Lung microvascular endothelial cell (primary cell): ENCODE measurements at places on chromosomes 2 and 18.
A peak's percentile ranks its signal among the peaks of the same experiment; 100 is the strongest.

GRCh38 chr2:50143822-50144575 lies 887.9 kb downstream of the NRXN1 start:
- DNase-seq, result peak; percentile 55

GRCh38 chr2:56510610-56511009 lies 326.8 kb downstream of the CCDC85A start:
- no peak for DNase-seq

DNA sequence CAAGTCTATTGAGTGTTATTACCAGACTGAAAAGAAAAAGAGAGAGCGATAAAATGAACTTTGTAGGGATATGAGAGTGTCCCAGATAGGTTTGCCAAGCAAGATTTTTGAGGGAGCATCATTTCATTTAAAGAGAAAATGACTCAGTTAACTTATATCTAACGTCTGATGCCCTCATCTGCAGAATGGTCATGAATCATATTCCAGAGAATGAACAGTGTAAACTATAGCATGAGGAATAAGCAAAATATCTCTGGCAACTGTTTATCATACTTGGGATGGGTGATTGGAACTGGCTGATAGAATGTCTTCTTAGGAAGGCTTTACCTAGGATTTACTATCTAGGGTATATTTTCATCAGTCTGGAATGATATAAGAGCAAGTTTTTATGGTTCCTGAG lies 289.4 kb downstream of the CMPK2 start:
- DNase-seq, result no peak

- peak; percentile 79 for DNase-seq
These were observed 33.5 kb downstream of the CRIM1 start for GRCh38 chr2:36389091-36389564.

DNA sequence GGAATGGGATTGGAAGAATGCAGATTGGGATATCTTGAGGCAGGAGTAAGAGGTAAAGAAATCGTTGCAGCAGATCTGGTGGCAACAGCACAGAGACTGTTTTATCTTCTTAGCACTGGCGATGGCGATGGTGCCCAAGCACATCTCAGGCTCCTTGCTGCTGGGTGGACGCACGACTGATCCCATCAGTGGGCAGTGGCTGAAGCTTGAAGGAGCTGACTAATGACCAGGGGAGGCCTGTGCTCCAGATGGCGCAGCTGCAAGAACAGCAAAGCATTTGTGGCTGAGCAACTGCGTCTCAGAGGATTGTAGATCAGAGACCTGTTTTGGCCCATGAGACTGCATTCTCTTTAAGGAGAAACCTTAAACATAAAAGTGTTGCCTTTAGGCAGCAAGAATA lies 54.6 kb downstream of the GALR1 start:
- no peak for DNase-seq

DNA sequence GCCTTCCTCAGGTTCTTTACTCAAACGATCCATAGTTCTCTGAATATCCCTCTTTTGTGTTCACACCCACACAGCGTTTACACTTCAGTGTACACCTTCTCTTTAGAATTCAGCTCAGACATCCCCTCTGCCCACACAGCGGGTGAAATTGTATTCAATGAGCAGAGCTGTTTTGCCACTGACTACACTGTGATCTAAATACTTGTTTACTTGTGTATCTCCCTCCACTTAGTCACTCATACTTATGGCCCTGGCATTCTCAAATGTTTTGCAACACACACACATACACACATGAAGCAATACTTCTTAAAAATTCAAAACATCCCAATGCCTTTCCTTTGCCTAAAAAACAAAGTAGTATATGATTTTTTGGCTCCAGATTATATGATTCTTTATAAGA lies 297.1 kb downstream of the TMX3 start:
- no peak for DNase-seq

DNA sequence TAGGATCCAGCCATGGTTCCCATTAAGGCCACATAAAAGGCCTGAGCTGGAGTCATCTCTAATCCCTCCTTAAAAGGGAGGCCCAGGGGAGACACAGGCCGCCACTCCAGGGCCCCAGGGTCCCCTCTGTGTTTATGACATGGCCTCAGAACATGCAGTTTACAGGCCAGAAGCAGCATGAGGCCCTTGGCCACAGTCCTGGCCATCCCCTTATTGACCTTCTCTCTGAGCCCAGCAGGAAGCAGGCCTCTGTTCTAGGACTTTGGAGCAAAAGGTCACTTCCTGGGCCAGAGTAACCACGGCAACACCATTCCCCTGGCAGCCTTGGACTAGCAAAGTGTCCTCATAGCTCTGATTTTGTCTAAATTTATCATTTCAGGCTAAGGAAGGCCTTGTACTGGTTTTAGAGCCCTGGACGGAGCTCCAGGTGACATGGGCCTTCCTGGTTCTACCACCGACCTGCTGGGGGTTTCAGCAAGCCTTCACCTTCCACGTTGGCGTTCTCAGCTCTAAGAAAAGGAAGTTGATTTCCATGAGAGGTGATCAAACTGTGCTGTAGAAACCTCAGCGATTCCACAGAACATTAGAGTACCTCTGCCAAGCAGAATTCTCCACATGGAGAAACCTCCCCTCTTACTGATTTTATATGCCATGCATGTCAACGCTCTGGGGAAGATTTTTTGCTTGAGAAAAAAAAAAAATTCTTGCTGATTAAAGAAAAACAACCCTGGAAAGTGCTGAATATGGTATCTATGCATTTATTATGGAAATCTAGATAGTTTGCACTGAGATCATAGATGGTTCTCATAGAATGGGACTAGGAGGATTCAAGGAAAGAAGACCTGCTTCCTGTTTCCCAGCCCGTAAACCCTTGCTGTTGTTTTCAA lies 53.7 kb downstream of the HS1BP3 start:
- DNase-seq, result peak; percentile 84

- no peak for DNase-seq
These were observed 80.8 kb upstream of the L3MBTL4 start for GRCh38 chr18:6495536-6495935.

DNA sequence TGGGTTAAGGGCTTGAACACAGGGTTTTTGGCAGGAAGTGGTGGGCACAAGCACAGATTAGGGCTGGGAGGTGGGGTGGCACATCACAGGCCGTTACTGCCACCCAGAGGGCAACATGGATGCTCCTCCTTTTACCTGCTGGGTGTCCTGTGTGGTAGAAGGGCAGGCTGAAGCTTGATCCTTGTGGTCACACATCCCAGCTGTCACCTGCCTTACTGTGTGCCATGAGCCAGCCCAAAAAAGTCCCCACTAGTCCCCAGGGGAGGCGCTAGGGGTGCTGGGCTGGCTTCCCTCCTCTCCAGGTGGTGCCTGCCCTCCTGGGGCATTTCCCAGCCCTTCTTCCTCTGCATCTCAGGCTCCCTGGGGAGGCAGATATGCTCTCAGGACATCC lies 50.5 kb upstream of the ALPP start:
- DNase-seq, result no peak
